Activated effector memory CD4-positive, alpha-beta T cell treated with Interleukin-2 at 50 U/mL for 16 hours (primary cell): ENCODE measurements at places on chromosomes 3 and 15.

- DNase-seq = no peak
Observed at GRCh38 chr15:77017761-77018720, 23.1 kb downstream of the PSTPIP1 start.

DNA sequence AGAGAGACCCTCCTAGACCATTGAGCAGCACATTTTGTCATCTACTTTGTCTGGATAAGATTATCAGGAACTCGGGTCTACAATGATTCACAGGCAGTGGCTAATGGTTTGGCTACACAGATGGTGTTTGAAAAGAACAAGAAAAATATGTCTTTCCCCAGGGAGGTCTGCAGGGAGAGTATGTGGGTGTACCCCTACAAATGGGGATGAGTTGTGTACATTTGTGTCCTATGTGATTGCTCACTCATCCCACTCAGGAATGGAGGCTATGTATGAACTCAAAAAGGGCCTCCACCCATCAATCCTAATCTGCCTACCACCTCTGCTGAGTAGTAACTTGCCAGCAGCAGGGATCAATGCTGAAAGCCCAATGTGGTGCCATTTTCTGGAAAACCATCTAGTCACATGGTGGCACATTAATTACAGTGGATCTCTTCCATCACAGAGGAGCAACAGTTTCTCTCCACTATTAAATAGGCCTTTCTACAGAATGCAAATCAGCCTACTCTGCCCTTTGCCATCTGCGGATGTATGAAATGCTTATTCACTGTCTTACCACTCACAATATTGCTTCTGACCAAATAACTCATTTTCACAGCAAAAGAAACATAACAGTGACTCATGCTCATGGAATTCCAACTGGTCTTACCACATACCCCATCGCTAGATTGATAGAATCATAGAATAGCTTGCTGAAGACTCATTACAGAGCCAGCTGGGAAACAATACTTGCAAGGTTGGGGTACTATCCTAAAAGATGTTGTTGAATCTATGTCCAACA, 48.3 kb upstream of the TRIM42 start:
- no peak for DNase-seq

DNA sequence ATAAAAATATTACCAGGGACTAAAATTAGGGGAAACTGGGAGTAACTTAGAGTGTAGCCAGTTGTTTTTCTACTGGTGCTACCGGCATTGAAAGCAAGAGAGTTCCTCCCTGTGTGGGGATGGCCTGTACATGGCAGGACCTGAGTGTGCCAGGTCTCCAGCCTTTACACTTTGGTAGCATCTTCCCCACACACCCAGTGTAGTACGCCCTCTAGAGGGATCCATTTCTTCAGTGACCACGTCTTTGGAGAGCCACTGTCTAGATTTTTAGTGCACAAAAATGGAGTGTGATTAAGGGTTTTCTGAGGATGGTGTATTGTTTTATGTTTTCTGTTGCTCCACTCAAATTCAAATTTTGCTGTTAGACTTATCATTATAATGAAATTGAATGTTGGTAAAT, 507.0 kb upstream of the TPRG1 start:
- no peak for DNase-seq

GRCh38 chr3:193342551-193342950, 36.0 kb downstream of the ATP13A5 start:
- DNase-seq = no peak

- no peak for DNase-seq
Observed at GRCh38 chr3:186588632-186589031, 18.1 kb downstream of the DNAJB11 start.

- no peak for DNase-seq
Observed at GRCh38 chr15:49964551-49964950, 154.5 kb downstream of the ATP8B4 start.

DNA sequence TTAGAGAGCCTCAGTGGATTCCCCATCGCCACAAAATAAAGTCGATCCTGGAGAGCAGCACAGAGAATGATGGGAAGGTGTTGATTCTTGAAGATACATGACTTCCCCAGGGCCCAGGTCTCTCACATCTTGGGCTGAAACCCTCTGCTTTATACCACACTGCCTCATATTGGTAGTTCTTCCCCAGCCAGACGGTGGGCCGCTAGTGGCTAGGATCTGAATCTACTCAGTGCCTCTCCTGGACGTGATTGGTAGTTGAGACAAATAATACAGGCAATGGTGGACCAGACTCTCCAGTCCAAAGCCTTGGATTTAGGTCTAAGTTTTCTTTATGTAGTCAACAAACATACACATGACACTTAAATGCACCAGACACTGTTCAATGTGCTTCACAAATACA, 49.7 kb downstream of the RAB11A start:
- DNase-seq = no peak
